NCI-H2029 treated with DMSO at 0.1 percent for 48 hours (cell line): ENCODE measurements at places on chromosomes 2 and 18.

- DNase-seq = no peak
Measured at GRCh38 chr18:59769129-59769865, 72.1 kb upstream of the CCBE1 start.

- DNase-seq = no peak
Measured at GRCh38 chr18:59059140-59059539, 80.5 kb upstream of the SEC11C start.

DNA sequence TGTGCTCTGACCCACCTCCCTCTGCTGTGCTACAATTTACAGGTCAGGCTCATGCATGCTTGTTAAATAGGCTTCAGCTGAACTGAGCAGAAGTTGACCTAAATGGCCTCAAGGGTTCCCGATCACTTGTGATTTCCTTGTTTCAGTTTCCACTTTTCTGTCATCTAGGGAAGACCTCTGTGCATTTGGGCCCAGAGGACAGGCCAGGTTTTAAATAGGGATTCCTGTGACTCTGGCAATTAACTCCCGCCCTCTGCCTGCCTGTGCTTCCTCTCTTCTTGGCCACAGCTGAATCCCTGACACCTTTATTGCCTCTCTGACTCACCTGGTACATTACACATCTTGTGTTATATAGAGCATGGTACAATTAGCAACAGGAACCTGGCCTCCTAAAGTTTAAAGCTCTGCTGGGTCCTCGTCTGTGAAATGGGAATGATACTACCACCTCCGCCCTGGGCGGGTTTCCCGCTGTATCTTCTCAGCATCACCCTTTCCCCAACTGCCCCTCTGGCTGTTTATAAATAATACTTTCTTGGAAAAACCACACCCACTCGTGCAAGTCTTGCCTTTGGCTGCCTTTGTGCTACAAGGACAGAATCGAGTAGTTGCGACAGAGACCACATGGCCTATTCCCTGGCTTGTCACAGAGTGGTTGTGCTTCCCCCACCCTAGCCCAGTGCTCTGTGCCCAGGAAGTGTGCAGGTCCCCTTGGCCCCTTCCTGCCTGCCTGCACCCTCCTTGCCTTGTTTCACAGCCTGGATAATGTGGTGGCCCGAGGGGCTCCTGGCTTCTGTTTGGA lies 7.9 kb downstream of the CABLES1 start:
- DNase-seq = no peak

DNA sequence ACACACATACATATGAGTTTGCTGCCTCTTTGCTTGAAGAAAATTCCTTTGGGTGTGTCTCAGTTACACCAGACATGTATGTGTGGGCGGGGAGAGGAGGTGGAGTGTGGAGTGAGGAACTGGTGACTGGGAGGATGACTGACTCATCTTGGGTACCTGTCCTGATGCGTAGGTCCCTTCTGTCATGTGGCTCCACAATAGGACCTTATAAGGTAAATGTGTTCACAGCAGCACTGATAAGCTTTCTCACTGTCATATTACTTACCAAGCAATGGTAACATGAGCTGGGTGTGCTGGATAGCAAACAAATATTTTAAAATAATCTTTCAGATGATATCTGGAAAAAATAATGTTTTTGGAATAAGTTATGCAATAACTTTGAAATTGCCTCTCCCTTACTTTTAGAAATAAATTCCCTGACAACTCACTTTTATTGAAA lies 45.1 kb downstream of the SLC9A2 start:
- DNase-seq = no peak

- no peak for DNase-seq
Measured at GRCh38 chr2:101446869-101447268, 28.0 kb downstream of the RFX8 start.

DNA sequence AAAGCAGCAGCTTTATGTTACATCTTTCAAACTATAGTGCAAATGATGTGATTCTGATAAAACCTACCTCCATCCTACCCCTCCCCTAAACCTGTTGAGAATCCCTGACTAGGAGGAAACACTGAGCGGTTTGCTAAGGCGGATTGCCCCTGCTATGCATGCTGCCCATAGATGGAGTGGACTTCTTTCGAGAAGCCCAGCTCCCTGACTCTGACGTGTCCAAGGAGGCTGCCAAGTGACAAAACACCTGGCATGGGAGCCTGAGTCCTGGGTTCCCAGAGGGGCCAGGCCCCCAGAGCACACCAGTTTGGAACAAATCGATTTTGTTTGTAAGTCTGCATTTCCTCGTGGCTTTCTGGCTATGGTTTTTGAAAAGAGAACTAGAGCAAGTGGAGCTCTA lies 1.4 kb upstream of the UXS1 start:
- DNase-seq = no peak
